ENCODE measurements at places on chromosomes 6 and 20.

DNA sequence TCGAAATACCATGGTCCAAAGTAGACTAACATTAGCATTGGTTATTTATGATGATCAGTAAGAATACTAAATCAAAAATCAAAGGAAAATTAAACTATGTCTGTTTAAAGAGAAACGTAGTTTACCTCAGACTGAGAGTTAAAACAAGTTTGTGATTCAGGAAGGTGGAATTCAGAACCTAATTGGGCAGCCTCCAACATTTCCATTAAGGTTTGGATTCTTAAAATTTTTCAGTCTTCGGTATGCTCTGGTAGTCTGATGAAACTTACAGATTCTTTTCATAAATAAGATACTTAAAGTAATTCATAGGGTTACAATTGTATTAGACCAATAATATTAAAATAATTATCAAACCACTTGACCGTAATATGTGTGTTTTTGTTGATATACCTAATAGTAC is 18.6 kb downstream of the HFE start:
- DNase-seq = no peak

DNA sequence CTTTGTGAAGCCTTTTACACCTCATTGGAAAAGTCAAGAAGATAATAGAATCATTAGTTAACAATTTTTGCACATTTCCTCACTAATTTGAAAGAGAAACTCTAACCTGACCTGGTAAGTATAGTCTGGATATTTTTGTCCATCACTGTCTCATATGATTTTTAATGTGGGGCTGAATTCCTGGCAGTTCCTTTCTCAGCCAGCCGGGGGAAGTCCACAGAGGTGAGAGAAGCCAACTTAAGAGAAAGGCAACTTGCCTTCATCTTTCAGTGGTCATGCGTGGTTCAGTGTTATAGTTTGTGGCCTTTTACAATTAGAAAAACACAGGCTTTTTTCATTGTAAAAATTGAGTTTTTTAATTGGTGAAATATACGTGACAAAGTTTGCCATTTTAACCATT is 80.6 kb downstream of the CDYL start:
- DNase-seq = no peak

DNA sequence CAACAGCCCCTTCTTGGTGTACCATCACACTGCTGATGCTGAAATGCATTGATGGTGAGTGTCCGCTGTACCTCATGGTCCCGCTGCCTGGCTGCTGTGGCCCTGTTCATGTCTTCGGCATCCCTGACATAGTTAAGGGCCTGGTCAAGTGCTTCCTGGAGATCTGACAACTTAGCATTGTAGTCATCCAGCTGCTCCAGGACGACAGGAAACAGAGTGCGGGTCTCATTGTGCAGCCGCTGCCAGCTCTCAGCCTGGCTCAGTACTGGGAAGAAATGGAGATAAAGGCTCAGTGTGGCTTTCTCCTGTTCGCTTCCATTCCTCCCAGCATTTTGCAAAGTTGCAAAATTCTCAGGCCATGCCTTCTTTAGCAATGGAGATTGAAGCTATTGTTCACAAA is 81.8 kb downstream of the LAMA4 start:
- DNase-seq = no peak

GRCh38 chr20:40189621-40190020 is 499.4 kb downstream of the MAFB start:
- DNase-seq = no peak

GRCh38 chr6:32905078-32905477 is 35.8 kb downstream of the HLA-DMB start:
- DNase-seq = no peak

DNA sequence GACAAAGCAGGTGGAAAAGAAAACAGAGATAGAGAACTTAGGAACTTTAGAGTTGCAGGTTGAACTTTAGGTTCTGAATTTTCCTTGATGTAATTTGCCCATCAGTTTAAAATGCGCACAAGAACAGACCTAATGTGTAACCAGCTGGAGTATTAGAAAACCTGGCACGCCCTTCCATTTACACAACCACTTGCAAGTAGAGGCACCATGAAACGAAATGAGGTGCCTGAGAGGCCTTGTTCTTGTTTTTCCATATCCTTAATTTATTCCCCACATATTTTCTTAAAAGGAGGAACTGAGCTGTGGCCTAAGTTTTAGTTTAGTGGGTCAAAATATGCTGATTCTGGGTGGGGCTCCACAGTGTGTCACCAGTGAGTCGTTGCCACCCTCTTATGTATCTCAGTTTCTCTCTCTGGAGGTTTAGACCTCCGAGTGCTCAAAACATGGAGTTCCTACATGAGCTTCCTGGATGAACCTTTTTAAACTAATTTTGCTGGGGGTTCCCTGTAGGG is 17.2 kb upstream of the IL22RA2 start:
- DNase-seq = no peak

DNA sequence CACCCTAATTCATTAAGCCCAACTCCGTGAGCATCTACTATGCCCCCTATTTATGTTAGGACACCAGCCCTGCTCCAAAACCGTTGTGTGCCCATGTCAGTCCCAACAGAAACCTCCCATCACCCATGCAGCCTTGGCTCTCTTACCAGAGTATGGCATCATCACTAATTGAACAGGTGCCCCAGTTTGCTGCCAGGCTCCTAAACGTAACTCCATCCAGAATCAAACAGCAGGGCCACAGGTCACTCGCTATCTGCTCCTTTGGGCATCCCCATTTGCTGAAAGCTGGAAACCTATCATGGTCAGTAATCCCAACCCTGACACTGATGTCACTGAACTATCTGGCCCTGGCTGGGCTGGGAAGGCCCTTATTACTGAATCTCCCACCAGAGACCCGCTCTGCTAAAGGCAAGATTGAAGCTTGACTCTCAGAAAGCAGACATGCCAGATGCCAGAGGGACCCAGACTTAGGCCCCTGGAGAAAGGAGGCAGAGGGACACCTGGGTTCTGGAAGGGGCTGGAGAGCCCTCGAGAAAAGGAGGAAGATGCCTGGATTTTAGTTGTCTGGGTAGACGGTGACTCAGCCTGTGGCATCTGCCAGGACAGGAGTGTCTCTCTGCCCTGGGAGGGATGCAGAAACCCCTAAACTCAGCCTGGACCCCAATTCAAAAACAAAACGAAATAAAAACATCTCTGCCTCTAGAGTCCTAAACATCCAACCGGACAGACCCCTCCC is 14.0 kb downstream of the MUCL3 start:
- no peak for DNase-seq

GRCh38 chr20:39291301-39291700 is 329.2 kb downstream of the DHX35 start:
- DNase-seq = peak; percentile 2

GRCh38 chr6:15062516-15063252 is 183.2 kb upstream of the JARID2 start:
- DNase-seq = no peak

DNA sequence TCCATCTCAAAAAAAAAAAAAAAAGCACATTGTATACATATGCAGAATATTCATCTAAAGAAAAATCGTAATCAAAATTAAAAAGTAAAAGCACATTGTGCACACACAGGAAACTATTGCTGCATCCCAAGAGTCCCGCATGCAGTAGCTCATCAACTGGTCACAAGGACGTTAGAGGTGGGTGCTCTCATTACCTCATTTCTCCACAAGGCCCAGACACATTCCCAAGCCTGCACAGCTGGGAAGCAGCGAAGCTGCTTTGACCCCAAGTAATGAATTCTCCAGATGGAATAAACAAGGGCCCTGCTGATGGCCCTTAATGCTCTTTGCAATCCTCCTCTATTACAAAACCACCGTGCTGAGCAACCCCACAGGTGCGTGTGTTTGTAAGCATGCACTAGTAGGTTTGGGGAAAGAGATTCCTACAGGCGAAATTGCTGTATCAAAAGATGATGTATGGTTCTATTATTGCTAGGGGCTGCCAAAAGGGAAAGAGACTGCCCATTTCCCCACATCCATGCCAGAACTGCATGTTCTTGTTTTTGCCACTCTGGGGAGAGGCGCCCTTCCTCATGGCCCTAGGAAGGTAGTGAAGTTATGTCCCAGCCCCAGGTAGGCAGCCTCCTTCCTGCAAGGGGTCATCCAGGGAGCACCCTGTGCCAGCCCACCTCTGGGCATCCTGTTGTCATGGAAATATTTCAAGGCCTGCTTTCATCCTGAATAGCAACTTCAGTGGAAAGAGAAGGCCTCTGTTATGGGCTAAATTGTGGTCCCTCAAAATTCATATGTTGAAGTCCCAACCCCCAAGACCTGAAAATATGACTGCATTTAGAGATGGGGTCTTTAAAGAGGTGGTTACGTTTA is 34.6 kb upstream of the PTGIS start:
- no peak for DNase-seq

GRCh38 chr6:157235600-157236039 is 87.7 kb downstream of the TMEM242 start:
- peak; percentile 54 for DNase-seq

GRCh38 chr6:23980965-23981364 is 145.1 kb upstream of the NRSN1 start:
- no peak for DNase-seq

DNA sequence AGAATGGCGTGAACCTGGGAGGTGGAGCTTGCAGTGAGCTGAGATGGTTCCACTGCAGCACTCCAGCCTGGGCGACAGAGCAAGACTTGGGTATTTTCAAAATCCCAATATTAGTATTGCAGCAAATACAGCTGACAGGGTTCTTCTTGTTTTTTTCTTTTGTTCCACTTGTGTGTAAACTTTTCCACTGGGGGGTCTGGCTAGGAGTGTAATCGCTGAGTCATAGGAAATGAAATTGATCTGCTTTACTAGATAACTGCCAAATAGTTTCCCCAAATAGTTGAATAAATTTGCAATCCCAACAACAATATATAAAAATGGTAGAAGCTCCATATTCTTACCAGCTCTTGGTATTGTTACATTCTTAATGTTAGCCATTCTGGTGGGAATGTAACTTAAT is 526.0 kb upstream of the SOX4 start:
- DNase-seq = no peak

GRCh38 chr6:17352302-17352701 is 41.1 kb upstream of the CAP2 start:
- no peak for DNase-seq

GRCh38 chr6:145047891-145048290 is 687.4 kb downstream of the EPM2A start:
- DNase-seq = no peak

DNA sequence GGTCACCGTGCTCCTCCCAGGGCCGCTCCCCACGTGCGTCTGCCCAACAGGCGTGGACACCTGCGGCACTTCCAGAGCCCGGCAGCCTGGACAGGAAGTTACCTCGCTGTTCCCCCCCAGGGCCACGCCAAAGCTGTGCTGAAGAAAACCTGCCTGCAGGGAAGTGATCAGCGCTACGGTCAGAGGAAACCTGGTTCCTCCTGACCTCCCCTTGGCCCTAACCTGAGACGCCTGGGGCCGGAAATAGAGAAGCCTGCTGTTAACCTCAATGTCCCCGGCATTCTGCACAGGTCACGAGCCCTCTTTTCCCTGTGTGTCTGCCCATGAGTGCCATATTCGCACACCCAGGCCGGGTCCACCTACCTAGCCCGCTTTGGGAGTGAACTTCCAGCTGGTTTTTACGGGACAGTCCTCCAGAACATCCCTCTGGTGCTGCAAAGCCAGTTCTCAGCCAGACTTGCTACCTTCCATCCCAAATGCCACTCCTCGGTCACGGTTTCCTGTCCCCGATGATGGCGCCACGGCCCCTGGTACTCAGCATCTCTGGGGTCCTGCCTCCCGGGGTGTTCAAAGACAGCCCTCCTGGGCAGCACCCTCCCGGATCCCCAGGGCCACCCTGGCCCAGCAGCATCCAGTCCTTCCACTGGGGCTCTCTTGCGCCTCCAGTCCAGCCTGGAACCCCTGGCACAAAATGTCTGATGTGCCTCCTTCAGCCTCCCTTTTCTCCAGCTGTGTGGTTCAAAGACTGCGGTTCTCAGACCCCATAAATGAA is 12.0 kb upstream of the IRF4 start:
- no peak for DNase-seq

- DNase-seq = no peak
Measured at GRCh38 chr6:110589865-110590513, 113.6 kb upstream of the SLC22A16 start.

DNA sequence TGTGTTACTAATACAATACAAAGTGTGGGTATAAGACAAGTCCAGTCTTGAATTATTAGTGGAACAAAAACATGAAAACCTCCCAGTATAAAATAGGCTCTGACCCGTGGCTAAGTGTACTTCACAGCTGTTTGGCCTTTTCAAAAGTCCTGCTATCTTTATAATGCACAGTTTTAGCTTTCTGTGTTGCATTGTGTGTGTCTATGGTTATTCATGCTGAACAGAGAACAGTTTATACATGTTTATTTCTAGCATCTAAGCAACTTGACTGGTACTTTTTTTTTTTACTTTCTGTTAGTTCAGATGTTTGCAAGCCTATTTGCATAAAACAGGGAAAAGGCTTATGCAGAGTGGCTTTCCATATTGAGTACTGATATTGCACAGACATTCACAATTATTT is 119.2 kb upstream of the CCN2 start:
- DNase-seq = no peak

DNA sequence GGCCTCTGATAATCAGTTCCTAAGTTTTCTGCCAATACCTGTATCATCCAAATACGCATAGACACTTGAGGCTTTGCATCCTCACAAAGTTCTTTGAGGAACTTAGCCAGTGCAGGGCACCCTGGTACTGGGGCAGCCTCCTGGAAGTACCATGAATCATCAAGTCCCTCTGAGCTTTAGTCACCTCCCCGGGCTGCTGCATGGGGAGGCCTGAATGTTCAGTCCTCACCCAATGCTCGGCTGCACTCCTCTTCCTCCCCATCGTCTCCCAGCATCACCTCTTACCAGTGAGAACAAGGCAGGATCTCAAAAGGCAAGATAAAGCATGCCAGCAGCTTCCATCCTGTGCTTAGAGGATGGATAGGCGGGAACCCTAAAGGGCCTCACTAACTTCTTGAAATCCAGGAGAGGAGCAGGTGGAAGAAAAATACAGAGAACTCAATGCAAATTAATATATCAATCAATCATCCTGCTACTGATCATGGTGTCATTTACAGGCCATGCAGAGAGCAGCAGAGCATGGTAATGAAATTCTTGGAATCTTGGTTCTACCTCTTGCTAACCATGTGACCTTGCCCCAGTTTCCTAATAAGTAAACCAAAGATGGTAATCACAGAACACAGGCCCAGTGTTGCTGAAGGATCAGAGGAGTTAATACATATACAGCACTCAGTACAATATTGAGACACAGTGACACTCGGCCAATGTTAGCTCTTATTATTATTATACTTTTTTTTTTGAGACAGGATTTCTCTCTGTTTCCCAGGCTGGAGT is 4.7 kb upstream of the CCN6 start:
- no peak for DNase-seq

GRCh38 chr6:95143408-95144180 is 433.7 kb upstream of the MANEA start:
- no peak for DNase-seq

GRCh38 chr6:54959820-54960219 is 113.2 kb downstream of the FAM83B start:
- no peak for DNase-seq

Measured in ACHN (cell line).